ENCODE measurements at places on chromosomes 2 and 18.

DNA sequence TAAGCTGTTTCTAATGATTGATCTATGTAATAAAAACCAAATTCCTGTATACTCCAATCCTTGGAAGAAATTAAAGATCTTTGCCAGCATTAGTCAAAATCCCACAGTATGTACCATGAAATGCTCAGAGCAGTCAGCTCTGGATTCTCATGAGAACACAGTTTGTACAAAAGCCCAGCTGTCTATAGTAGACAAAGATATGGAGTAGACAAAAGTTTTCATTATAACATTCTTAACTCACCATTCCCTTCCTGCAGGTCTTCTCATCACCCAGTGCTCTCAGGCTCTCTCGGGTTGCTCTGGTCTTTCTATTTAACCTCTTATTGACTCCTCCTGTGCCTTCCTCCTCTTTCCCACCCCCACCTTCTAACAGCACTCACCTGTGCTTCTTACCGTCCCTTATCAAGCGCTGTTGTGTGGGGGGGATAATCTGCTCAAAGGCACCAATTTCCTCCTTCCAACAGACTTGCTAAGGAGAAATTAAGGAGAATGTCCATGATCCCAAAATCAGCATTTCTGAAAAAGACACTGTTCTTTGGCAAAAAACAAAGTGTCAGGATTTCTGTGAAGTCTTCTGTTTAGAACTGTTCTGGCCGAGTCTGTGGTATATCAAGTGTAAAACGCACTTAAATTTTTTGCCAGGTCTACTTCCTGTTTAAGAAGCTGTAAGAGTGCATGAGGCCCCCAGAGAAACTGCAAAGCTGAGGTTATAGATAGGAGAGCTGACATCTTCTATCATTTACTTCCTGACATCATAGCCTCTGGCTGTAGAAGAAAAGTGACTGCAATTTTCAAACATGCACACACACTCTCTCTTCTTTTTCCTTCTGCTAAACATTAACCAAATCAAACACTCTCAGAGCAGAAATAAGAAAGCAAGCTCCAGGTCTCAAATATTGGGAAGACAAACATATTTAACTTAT lies 144.1 kb downstream of the EVA1A start:
- no peak for DNase-seq

DNA sequence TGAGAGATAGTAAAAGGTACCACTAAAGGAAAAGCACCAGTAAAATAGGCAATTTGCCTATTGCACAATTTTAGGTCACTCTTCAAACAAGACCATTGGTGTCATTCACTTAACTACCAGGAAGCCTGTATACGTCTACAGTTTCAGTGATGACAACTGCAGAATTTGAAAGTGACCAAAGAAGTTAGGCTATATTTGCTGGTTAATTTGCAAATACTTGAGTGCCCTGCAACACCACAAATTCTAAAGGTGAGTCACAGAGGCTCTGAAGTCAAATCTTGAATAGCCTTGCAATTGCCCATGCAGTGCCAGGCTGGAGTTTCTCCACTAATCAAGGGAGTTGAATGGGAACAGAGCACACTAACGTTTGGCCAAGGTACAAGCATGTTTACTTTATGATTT lies 128.7 kb upstream of the CCDC68 start:
- no peak for DNase-seq

DNA sequence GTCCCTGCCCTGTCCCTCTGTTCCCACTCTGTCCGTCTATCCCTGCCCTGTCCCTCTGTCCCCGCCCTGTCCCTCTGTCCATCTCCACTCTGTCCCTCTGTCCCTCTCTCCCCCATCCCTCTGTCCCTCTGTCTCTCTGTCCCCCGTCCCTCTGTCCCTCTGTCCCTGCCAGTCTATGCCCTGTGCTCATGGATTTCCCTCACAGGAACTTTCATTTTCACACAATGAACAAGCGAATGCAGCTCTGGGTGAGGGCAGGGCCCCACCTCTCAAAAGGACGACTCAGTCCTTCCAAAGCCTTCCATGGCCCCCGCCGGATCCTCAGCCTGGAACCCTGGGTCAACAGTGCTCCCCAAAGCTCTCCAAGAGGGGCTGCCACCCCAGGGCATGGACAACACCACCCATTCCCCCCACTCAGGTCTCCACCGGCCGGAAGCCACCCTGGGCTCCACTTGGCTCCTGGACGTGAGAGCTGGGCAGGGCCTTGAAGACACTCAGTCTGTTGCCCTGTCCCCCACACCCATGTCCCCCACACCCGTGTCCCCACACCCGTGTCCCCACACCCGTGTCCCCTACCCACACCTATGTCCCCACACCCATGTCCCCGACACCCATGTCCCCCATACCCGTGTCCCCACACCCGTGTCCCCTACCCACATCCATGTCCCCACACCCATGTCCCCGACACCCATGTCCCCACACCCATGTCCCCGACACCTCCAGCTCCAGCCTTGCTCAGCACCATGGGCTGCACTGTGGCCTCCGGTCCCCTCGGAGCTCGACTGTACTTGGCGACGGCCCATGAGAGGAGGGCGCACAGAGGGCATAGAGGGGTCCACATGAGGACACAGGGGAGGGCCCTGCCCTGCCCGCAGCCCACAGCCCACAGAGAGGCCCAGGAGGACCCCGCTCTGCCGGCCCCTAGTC lies 156.0 kb downstream of the PXDN start:
- no peak for DNase-seq

- no peak for DNase-seq
Observed at GRCh38 chr2:109148991-109149645, 20.1 kb downstream of the SH3RF3 start.

- no peak for DNase-seq
Observed at GRCh38 chr2:120893811-120894584, 158.3 kb downstream of the GLI2 start.

DNA sequence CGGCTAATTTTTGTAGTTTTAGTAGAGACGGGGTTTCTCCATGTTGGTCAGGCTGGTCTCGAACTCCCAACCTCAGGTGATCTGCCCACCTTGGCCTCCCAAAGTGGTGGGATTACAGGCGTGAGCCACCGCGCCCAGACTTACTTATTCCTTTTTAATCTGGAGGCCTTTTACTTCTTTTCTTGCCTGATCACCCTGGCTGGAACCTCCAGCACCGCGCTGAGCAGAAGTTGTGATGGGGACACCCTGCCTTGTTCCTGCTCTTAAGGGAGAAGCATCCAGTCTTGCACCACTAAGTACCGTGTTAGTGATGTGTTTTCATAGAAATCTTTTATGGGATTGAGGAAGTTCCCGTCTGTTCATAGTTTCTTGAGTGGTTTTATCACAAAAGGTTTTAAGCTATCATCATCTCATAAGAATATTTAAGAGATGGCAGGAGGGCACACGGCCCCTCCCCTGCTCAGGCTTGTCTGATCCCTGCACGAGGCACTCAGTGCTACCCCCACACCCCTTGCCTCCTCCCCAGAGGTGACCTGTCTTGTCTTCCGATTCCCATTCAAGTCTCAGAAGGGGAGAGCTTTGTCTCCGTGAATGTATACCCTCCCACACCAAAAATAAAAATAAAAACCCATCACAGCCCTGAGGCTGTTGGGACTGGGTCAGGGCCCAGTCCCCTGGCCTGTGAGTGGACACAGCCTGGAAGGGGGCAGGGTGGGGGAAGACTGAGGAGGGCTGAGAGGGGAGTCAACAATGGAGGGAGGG lies 65.3 kb upstream of the SMAD7 start:
- DNase-seq, result no peak

DNA sequence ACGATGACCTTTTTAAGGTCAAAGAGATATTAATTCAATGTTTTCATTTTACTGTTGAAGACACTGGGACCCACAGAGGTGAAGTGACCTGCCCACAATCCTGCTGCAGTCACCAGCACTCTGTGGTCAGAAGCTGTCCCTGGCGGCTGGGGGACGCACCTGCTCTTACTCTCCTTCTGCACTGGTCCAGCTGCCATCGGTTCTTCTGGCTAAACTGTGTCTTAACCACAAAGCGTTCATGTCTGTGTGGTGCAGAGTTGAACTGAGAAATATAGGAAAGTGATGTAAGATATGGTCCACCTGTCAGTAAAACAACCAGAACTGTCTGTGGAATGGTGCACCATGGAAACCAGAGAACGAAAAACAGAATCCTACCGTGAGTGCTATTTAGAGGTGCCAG lies 44.9 kb upstream of the SMIM21 start:
- DNase-seq, result no peak
